NCI-H2029 treated with DMSO at 0.1 percent for 48 hours (cell line): ENCODE measurements at places on chromosomes 3 and 15.

GRCh38 chr15:85496551-85497171 lies 116.3 kb downstream of the AKAP13 start:
- no peak for DNase-seq

DNA sequence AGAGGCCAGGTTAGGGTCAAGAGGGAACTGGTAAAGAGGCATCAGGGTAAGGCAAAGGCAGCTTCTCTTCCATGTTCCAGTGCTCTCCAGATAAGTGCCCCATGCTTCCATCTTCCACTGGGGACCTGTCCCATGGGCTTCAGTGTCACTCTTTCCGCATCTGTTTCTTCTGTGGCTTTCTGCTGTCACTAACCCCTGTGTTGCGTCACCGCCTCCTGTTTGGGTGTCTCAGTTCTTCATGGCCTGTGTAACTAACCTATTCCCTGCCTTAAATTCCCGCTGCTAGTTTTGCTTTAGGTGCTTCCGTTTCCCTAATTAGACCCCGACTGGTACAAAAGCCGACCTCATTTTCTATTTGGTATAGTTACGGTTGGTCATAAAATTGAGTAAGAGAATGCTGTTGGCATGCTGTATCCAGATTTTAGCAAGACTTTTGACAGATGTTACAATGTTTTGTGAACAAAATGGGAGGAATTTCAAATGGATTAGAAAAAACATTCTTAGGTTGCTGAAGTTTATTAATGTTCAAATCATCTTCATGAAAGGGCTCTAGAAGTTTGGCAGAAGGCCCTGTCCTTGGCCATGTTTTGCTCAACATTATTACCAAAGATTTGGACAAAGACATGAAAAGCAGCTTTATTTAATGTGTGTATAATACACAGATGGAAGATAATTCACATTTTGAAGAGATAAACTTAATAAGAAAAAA lies 245.3 kb downstream of the BBX start:
- no peak for DNase-seq

GRCh38 chr3:197686899-197687298 lies 49.8 kb downstream of the RUBCN start:
- no peak for DNase-seq

DNA sequence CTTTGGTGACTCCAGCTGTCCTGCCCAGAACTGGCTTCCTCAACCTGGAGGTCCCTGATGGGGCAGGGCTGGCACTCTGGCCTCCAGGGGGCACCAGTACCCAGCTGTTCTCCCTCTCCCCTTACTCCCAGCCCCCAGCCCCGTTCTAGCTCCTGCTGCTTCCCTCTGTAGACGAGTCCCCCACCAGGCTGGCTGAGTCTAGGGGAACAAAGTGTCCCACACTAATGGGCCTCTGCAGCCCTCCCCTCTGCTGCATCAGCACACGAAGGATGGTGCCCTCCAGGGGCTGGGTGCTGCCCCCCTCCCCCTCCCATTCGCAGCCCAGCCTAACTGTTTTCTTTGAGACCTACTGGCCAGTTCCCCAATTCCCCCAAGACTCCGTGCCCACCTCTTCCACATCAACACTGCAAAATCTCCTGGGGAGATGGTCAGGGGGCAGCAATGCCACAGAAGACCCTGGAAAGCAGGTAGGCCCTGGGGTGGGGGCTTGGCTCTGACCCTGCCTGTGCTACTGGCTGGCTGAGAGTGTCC lies 4.2 kb downstream of the RHCG start:
- no peak for DNase-seq

DNA sequence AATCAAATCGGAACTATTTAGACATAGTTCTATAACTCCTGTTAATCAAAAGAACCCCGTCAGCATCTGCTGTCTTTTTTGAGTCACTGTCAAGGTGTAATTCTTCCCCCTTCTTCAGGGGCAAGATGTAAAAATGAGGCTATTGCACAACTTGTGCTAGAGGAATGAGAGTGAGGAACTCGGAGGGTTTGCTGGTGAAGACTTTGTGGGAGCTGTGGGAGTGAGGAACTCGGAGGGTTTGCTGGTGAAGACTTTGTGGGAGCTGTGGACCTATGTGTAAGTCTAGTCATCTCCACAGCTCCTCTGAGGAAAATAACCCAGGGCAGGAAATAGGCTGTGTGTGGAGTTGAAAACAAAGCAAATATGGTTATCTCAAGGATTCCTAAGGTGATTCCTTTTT lies 2.5 kb upstream of the CERS3 start:
- no peak for DNase-seq

GRCh38 chr15:73751899-73752805 lies 999 bp downstream of the INSYN1 start:
- no peak for DNase-seq

DNA sequence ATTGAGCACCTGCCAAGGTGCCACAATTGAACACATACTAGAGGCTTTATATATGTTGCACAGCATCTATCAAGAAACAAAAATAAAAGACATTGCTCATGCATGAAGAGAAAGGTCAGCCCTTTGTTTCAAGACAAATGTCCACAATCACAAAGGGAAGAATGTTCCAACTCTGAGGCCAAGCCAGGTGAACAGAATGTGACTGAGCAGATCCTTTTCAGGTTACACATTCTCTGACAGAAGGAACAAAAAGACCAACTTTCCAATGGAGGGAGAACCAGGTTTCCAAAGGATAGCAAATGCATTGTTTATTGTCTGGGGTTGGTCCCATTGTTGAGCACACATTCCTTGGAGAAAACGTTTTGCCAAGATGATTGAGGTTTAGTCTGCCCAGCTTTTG lies 50.2 kb upstream of the FAM174B start:
- no peak for DNase-seq
